HepG2 (cell line): ENCODE measurements at places on chromosomes 6 and 20.

DNA sequence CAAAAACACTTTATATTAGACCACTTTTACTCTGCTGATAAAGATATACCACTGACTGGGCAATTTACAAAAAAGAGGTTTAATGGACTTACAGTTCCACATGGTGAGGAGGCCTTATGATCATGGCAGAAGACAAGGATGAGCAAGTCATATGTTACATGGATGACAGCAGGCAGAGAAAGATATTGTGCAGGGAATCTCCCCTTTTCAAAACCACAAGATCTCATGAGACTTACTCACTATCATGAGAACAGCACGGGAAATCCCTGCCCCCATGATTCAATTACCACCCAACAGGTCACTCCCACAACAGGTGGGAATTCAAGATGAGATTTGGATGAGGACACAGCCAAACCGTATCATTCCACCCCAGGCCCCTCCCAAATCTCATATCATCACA lies 1383.8 kb upstream of the MAP3K7 start:
- no peak for DNase-seq

- no peak for DNase-seq
Measured at GRCh38 chr6:129684323-129684884, 25.6 kb downstream of the ARHGAP18 start.

DNA sequence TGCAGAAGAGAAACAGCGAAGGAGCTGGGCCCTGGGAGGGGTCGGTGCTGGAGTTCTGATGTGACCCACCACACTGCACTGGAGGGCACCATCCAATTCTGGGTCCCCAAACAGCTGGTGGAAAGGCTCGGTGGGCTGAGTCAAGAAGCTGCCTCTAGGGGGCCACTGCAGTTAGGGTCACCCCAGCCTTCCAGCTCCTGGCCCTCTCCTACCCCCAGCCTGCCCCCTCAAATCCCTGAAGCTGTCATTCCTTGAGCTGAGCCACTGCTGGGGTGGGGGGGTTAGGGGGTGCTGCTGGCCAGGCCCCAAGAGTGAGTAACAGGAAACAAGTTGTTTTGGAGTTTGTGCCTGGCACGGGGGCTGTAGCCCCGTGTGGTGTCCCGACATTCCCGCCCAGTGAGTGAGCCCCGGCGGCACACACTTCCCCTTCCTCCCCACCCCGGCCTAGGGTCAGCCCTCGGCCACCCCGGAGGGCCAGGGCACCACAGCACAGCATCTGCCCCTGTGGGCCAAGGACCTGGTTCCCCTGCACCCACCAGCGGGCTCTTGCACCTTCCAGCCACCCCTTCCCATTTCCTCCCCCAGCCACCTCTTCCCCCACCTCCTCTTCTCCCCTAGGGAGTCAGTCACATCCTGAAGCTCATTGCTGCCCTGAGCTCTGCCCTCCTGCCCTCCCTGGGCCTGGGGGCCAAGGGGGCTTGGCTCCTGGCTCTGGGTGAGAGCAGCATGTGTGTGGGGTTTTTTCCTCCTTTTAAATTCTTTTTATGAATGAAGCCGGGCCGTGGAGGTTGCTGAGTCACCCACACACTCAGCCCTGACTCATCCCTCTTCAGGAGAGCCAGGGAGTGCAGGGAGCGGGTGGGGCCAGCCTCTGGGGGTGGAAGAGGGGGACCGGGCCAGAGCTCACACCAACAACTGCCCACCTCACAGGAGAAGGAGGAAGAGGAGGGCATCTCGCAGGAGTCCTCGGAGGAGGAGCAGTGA lies 4.6 kb downstream of the SMIM29 start:
- peak; percentile 75 for DNase-seq

- DNase-seq: no peak
Measured at GRCh38 chr6:43733471-43734293, 36.3 kb upstream of the VEGFA start.

DNA sequence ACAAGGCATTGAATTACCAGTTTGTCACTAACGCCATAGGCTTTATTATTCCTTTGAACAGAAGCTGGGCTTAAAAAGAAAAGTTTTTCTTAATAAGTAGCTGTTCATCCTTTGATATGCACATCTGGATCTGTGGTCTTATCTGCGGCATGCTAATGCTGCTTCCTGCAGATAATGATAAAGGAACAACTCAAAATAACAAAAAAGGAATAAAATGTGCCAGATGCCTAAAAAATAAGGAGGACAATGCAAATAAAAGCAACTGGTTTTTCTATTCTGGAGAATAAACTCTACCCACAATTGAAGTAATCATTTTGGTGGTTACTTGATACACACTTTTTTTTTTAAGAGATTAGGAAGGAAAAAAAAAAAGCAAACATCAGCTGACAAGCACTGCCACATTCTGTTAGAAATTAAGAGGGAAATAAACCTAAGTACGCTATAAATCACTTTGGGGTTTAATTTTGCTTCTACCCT lies 156.8 kb upstream of the SALL4 start:
- no peak for DNase-seq

GRCh38 chr20:6698056-6698455 lies 69.4 kb upstream of the BMP2 start:
- peak; percentile 66 for DNase-seq

DNA sequence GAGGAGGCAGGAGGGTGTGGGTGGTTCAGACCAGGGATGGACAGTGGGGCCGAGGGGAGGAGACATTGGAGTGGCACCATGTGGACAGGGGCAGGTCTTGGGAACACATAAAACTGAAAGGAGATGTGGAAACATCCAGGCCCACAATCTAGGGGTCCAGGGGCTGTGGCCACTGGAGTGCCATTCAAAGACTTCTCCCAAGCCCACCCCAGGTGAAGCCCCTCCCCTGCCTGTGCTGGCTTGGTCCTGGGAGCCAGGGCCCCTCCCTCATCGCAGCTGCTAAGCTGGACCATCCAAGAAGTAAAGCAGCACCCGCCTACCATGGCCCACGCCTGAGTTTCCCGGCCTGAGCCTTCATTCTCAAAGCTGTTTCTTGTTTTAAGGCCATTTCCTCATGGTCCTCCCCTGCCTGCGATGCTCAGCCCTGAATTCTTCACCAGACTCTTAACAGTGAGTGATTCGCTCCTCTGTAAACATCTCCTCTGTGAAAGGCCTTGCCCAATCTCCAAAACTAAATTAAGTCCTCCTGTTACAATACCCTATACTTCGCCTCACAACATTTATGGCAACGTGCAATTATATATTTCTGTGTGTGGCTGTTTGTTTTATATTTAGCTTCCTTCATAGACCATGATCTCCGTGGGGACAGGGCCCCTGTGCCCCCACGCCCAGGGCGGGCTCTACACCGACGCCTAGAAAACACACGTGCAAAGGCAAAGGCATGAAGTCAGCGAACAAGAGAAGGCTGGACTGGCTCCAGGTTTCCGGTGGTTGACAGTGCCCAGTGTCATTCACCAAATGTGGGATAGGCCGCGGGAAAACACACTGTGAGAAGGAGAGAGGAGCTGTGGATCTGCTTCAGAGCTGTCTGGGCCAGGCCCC lies 267.8 kb downstream of the ERMARD start:
- no peak for DNase-seq

DNA sequence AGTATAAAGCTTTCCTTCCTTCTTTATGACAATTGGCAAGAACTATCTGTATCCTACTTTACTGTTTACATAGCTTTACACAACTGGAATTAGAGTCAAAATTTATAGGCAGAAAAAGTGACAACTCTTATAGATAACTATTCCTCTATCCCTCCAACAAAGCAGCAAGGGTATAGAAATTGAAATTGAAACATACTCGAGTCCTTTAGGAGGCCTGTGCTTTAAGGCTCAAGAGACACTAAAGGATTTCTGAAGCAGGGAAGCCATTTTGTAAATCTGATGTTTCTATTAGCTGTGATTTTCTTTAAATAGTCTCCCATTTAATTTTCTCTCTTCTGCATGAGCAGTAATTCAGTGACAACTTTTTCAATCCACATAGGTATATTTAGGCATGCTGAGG lies 567.6 kb upstream of the MAN1A1 start:
- DNase-seq: no peak

DNA sequence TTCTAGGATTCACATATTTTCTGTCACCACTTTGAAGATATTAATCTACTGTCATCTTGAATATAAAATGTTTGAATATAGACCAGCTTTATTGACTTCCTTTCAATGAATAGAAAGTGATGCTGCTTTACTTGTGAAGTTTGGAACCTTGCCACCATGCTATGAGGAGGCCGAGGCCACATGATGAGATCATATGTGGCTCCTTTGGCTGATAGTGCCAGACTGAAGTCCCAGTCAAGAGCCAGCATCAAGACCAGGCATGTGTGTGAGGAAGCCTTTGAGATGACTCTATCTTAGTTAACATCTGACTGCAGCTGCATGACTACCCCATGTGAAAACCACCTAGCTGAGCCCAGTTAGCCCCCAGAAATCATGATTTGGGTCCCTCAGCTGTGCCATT lies 169.5 kb downstream of the OTOR start:
- no peak for DNase-seq

- peak; percentile 65 for DNase-seq
Measured at GRCh38 chr6:35725721-35726438, 11.0 kb upstream of the ARMC12 start.

DNA sequence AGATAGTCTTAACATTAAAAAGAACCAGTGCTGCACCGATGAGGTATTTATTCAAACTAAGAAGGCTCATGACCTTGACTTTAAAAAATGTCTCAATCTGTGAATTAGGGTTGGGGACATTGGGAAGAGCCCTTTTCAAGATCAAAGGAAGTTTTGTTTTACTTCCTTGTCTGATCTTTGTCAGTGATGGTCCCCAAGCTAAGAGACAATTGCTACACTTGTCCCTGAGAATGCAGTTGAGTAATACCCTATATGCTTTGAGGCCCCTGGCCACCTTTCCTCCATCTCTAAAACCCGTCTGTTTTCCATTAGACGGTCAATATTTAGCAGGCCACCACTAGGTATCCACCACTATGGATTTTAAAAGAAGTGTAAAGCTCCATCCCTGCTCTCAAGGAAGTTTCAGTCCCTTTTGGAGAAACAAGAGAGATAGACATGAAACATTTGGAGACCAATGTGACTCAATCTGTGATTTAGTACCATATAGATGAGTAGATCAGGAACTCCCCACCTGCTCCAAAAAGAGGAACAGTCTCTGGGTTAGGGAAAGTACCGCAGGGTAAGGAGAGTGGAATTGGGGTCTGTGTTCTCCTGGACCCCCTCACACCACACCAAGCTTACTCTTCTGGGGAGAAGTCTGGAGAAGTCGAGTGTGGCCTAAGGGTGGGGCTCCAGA lies 99.1 kb upstream of the ISM1 start:
- DNase-seq: peak; percentile 94

DNA sequence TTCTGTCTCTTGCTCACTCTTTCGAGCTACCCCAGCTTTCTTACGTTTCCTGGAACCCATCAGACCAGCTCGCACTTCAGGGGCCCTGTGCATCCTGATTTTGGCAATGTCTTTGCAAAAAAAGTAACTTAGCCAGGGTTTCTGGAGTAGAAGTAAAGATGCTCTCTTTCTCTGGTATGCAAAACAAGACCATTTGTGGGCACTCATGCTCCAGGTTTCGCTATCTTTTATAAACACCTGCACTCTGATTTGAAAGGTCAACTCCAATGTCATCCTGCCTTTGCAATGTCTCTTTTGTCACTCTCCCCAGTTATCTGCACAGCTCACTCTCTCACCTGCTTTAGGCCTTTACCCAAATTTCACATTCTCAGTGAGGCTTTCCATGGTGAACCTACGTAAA lies 869.1 kb downstream of the QKI start:
- no peak for DNase-seq

DNA sequence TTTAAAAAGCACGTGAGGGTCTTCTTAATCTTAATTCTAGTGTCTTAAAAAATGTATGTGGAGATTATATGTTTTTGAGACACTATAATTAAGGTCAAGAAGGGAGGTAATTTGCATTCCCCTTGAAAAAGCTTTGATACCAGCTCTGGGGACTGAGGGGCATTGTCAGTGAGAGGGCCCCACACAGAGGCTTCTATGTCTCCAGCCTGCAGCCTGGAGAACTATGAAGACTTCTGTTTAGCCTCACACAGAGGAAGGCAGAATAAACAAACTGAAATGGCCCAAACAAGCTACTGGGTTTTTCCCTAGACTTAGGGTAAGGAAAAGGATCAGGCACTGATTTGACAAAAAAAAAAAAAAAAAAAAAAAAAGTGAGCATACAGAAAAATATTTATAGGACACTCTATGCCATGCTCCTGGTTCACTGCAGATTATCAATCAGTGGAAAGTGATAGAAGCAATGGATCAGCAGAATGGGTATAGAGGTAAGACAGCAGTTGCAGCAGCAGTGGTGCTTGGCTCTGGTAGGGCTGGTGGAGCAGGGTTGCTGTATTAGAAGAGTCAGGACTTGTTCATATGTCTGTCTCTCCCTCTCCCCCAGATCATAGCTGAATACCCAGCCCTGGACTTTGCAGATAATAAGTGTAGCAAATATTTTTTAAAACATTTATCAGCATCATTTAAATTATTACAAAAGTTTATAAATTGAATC lies 85.4 kb downstream of the KLHL32 start:
- DNase-seq: no peak

- no peak for DNase-seq
Measured at GRCh38 chr6:134647861-134648260, 302.0 kb downstream of the ALDH8A1 start.

- no peak for DNase-seq
Measured at GRCh38 chr6:12748411-12748810, 31.8 kb downstream of the PHACTR1 start.

- no peak for DNase-seq
Measured at GRCh38 chr6:32867554-32868256, 13.7 kb downstream of the PSMB9 start.

DNA sequence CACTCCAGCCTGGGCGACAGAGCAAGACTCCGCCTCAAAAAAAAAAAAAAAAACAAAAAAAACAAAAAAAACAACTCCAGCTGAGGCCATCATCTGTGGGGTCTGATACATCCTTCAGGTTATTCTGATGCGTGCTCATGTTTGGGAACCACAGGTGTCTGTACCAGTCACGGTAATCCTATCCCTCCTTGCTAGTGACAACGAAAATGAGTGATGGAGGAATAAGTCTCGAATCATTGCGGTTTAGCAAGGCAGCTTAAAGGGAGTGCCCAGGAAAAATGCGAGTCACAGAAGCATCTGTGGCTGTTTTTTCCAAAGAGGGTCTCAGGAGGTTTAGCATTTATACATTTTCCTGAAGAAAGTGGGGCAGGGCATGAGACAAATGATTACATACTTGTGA lies 48.8 kb downstream of the MCUR1 start:
- no peak for DNase-seq

- DNase-seq: peak; percentile 33
Measured at GRCh38 chr6:119350202-119350951, 816 bp upstream of the MAN1A1 start.
